Activated CD4-positive, alpha-beta memory T cell treated with anti-CD3 and anti-CD28 coated beads for 36 hours (primary cell): ENCODE measurements at places on chromosomes 3 and 15. TPM values are rescaled to one million over a fixed set of nuclear protein-coding genes. Genes with fewer than 3 reads are reported as not detected.

The VWA5B2 gene
- total RNA-seq: not detected

The SLC28A1 gene
- not detected for total RNA-seq

The CCR8 gene
- total RNA-seq: 0.51 TPM

The FYCO1 gene
- 13.7 TPM for total RNA-seq

The AADAC gene
- total RNA-seq: not detected

The DBR1 gene
- 21.7 TPM for total RNA-seq

The WDR93 gene
- not detected for total RNA-seq

The EOMES gene
- 1.5 TPM for total RNA-seq

The NTRK3 gene
- total RNA-seq: 0.85 TPM

The ROPN1 gene
- total RNA-seq: not detected

The FAM43A gene
- 8.5 TPM for total RNA-seq

GRCh38 chr3:72270072-72270681, 485.2 kb upstream of the PROK2 start:
- H3K27ac ChIP-seq: peak overlapping the region; percentile 64
- peaks cover 1% of the 10 kb centered on the region for H3K27me3 ChIP-seq
- peak; percentile 47 for DNase-seq
- H3K4me1 ChIP-seq: peaks cover 55% of the 10 kb centered on the region
- H3K36me3 ChIP-seq: peaks cover 2% of the 10 kb centered on the region

DNA sequence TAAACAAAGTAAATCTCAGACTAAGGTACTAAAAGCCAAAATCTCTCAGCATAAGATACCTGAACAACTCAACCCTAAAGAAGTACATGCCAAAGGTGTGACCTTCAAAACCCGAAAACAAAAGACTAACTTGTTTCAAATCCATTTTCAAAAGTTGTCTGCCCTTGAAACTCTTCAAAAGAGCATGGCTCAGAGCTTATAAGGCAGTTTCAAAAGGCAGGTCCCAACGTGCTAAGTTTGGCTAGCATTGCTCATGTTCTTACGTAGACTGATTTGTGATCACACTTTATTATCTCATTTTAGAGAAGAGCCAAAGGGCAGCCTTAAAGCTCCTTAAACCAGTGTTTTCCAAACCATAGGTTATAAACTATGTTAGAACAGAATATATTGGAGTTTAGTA, 112.2 kb downstream of the FEZF2 start:
- no peak for DNase-seq
- H3K4me3 ChIP-seq: no peak overlapping the region
- H3K36me3 ChIP-seq: no peaks in the 10 kb centered on the region
- no peaks in the 10 kb centered on the region for H3K4me1 ChIP-seq

GRCh38 chr3:108305484-108306172, 9.3 kb downstream of the HHLA2 start:
- peaks cover 1% of the 10 kb centered on the region for H3K36me3 ChIP-seq
- H3K27ac ChIP-seq: no peak overlapping the region
- H3K27me3 ChIP-seq: no peaks in the 10 kb centered on the region
- H3K4me1 ChIP-seq: peaks cover 26% of the 10 kb centered on the region

DNA sequence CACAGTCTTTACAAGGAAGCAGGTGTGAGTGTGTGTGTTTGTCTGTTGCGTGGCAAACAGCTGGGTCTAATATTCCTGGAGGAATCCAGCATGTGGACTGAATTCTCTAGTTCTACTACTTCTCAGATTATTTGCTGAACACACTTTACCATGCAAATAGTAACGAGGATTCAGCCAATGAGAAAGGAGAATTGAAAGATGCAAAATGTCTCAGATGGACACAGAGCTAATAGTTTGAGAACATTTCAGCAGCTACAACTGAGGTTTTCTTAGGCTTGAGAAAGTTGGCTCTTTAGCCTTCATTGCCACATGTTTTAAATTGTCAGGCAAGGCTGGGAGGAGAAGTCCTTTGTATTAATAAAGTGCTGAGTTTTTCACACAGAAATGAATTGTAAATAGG, 568.0 kb upstream of the MDFIC2 start:
- no peak for DNase-seq
- no peak overlapping the region for H3K27ac ChIP-seq

DNA sequence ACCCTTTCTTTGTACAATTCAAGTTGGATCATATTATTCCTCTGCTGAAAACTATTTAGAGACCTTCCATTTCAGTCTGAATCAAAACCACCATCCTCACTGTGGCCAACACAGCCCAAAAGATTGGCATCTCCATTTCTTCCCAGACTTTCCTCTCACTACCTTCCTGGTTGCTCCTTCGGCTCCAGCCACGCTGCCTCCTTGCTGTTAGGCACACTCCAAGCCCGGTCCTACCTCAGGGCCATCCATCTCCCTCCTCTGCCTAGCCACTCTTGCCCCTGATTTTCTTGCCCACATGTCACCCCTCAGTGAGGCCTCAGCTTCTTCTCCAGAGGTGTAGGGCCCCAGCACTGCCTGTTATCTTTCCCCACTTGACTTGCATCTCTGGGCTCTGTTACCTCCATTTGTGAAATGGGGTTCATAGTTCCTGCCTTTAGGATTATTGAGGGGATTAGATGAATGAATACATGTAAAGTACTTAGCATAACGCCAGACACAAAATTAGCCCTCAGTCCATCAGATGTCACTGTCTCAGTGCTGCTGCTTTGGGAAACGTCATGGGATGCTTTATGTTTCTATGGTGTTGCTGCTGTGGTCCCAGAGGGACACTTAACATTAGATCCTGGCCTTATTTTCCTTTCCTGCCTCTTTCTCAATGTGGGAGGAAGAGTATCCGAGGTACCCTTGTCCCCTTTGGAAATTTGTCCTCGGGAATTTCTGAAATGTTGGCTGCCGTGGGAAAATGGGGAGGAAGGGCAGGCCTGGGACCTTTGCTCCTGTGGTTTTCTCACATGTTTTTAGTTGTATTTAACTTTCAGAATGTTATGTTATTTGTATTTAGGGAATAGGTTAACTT, 31.3 kb downstream of the SNRK start:
- H3K27me3 ChIP-seq: no peaks in the 10 kb centered on the region
- H3K27ac ChIP-seq: no peak overlapping the region
- no peak overlapping the region for H3K4me3 ChIP-seq
- DNase-seq: no peak
- H3K36me3 ChIP-seq: peaks cover 7% of the 10 kb centered on the region
- peaks cover 68% of the 10 kb centered on the region for H3K4me1 ChIP-seq

DNA sequence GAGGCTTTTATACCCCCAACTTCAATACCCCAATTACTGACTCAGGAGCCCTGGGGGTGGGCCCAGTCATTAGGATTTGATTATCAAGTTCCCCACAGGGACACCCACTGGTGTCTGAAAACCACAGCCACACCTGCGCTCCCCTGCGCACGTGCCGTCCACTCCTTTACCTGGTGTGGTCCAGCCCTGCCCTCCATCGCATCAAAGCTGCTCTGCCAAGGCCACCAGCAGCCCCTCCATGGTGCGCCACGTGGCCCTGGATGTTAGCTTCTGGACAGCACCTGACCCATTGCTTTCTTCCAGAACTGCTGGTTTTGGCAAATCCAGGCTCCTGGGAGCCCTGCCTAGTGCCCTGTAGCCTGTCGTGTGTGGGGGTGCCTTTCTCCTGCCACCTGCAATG, 136.3 kb downstream of the NSMCE3 start:
- H3K36me3 ChIP-seq: no peaks in the 10 kb centered on the region
- H3K27ac ChIP-seq: no peak overlapping the region
- H3K4me3 ChIP-seq: no peak overlapping the region
- DNase-seq: no peak
- peaks cover 2% of the 10 kb centered on the region for H3K27me3 ChIP-seq

GRCh38 chr15:51884517-51885236, 55.2 kb downstream of the TMOD3 start:
- H3K4me1 ChIP-seq: peaks cover 3% of the 10 kb centered on the region
- H3K4me3 ChIP-seq: no peak overlapping the region
- no peak for DNase-seq
- H3K36me3 ChIP-seq: peaks cover 9% of the 10 kb centered on the region
- no peak overlapping the region for H3K27ac ChIP-seq
- no peaks in the 10 kb centered on the region for H3K27me3 ChIP-seq

GRCh38 chr3:40336511-40337135, 27.1 kb downstream of the EIF1B start:
- DNase-seq: no peak
- H3K4me3 ChIP-seq: no peak overlapping the region
- no peak overlapping the region for H3K27ac ChIP-seq
- H3K27me3 ChIP-seq: peaks cover 5% of the 10 kb centered on the region

GRCh38 chr3:194262176-194262924, 88.8 kb downstream of the CPN2 start:
- no peaks in the 10 kb centered on the region for H3K36me3 ChIP-seq
- no peak for DNase-seq
- H3K27me3 ChIP-seq: no peaks in the 10 kb centered on the region
- H3K27ac ChIP-seq: no peak overlapping the region

DNA sequence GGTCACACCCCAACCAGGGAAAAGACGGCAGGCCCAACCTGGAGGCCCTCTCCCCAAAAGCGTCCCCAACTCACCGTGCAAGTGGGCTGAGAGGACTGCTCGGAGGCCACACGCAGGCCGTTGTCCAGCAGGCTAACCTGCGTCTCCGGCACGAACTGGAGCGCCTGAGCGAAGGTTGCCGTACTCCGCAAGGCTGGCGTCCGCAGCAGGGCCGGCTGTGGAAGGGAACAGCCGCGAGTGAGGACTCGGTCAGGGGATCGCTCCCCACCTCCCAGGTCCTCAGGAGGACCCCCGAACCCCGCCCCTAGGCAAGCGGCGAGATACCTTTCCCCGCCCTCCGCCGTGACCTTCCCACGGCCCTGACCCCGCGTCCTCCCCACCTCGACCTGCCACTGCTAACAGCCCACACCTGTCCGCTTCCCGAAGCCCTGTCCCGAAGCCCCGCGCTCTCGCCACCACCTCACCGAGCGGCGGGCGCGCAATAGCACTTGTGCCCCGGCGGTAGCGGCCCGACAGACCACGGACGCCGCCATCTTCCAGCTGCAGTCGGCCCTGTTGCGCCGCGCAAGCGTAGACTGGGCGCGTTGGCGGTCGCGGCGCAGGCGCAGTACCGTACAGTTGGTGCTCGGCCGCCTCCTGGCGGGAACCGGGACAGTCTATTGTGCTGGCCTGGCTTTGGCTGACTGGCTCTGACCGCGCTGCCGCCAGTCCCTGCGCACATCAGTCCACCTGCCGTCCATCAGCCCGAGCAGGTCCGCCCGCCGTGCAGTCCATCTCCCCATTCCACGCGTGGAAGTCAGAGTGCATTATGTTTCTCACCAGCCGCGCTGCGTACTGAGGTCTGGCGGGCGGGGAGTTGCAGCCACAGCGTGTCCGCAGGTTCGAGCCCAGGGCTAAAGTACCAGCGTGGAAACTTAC, at the start of gene UQCRC1:
UQCRC1 (minus strand) TSS at position 559 of the 918 bp plus-strand sequence; CDS start at position 533, 26 bp downstream.
- H3K36me3 ChIP-seq: peaks cover 28% of the 10 kb centered on the region
- peak within 1 kb of the TSS; percentile 99 for H3K4me3 ChIP-seq
- H3K4me1 ChIP-seq: peaks cover 27% of the 10 kb centered on the region
- no peaks in the 10 kb centered on the region for H3K27me3 ChIP-seq

- H3K27ac ChIP-seq: no peak overlapping the region
- peaks cover 8% of the 10 kb centered on the region for H3K36me3 ChIP-seq
- peaks cover 28% of the 10 kb centered on the region for H3K4me1 ChIP-seq
These were observed 52.0 kb downstream of the PIK3CB start for GRCh38 chr3:138782755-138783154.

DNA sequence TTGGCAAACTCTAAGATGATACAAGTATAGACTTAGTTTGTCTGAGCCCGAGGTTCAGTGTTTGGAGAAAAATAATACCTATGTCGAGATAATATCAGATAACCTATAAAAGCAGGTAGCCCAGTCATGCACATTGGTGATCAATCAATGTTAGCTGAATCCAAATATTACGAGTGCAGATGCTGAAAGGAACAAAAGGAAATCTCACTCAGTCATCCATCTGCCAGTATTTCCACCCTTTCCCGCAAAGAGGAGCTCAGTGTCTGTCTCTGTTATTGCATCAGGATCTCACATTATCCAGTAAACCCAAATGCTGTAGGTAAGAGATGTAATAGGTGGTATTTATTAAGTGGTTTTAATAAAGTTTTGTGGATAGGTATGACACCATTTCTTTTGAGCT, 251.2 kb upstream of the CTDSPL start:
- no peak for DNase-seq
- no peak overlapping the region for H3K27ac ChIP-seq
- no peaks in the 10 kb centered on the region for H3K4me1 ChIP-seq

GRCh38 chr15:43196760-43197548, 11.8 kb downstream of the CCNDBP1 start:
- H3K4me1 ChIP-seq: peaks cover 2% of the 10 kb centered on the region
- DNase-seq: no peak
- H3K36me3 ChIP-seq: peaks cover 40% of the 10 kb centered on the region
- H3K27ac ChIP-seq: no peak overlapping the region
- no peaks in the 10 kb centered on the region for H3K27me3 ChIP-seq
- no peak overlapping the region for H3K4me3 ChIP-seq

DNA sequence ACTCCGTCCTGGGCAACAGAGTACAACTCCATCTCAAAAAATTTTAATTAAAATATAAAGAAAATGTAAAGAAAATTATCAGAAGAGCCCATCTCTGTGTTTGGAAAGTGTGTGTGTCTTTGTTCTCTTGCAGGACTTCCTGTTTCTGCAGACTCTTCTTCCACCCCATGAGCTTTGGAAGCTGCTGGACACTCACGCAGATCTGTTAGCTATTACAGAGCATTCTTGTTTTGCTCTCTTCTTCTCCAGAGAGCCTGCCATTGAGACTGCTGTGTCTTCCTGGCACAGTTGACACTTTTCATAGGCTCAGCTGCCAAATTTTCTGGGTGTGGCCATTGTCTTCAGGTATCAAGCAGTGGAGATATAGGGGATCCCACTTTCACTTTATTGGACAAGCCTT, 6.0 kb upstream of the CCR8 start:
- no peak overlapping the region for H3K4me3 ChIP-seq
- H3K27ac ChIP-seq: no peak overlapping the region
- H3K4me1 ChIP-seq: peaks cover 65% of the 10 kb centered on the region
- no peaks in the 10 kb centered on the region for H3K36me3 ChIP-seq

- H3K36me3 ChIP-seq: peaks cover 31% of the 10 kb centered on the region
- H3K4me3 ChIP-seq: peak within 1 kb of the TSS; percentile 99
- no peaks in the 10 kb centered on the region for H3K27me3 ChIP-seq
- peak; percentile 84 for DNase-seq
- peak within 1 kb of the TSS; percentile 96 for H3K27ac ChIP-seq
These were observed at the start of gene SQOR for GRCh38 chr15:45634432-45635190. TSS of gene SQOR (plus strand) at chr15:45635029. CDS start at chr15:45658924, 23,895 bp downstream.

DNA sequence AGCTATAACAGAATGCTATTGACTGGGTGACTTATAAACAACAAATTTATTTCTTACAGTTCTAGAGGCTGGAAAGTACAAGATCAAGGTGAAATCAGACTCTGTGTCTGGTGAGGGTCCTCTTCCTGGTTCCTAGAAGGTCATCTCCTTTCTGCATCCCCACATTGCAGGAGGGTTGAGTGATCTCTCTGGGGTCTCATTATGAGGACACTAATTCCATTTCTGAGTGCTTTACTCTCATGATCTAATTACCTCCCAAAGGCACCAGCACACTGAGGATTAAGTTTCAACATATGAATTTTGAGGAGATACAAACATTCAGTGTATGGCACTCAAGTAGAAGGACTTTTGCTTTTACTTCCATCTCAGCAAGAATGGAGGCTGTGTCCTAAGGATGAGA, 534.1 kb upstream of the KCNMB2 start:
- no peak for DNase-seq
- peaks cover 23% of the 10 kb centered on the region for H3K36me3 ChIP-seq
- peaks cover 49% of the 10 kb centered on the region for H3K4me1 ChIP-seq
- no peak overlapping the region for H3K4me3 ChIP-seq
- no peaks in the 10 kb centered on the region for H3K27me3 ChIP-seq
- H3K27ac ChIP-seq: peak overlapping the region; percentile 35

GRCh38 chr3:159237226-159237625, 435.4 kb downstream of the MFSD1 start:
- H3K27me3 ChIP-seq: no peaks in the 10 kb centered on the region
- H3K4me1 ChIP-seq: no peaks in the 10 kb centered on the region
- no peak overlapping the region for H3K27ac ChIP-seq
- H3K36me3 ChIP-seq: no peaks in the 10 kb centered on the region
- no peak overlapping the region for H3K4me3 ChIP-seq
